ENCODE measurements at places on chromosomes 3 and 15. TPM values are rescaled to one million over a fixed set of nuclear protein-coding genes. Genes with fewer than 3 reads are reported as not detected.

DNA sequence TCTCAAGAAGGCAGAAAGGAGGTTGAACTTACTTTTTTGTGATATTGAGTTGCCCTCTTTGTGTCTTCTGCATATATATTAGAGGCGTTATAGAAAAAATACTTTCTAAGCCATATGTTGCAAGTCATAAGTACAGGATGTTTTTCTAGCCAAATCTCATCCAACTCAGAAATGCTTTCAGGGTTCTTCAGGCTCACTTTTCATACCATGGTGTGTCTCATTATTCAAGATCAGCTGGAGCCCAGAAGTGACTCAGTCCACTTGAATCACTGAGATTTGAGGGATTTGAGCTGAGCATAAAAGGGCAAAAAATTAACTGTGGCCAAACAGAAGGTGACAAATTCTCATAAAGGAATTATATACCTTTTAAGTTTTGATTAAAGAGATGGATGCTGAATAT is 157.3 kb downstream of the WNT5A start:
- DNase-seq = no peak

- no peak for DNase-seq
Measured at GRCh38 chr3:182308328-182308727, 485.0 kb upstream of the ATP11B start.

GRCh38 chr15:44647637-44648036 is 15.8 kb downstream of the SPG11 start:
- no peak for DNase-seq

The SEC22C gene
- total RNA-seq = 30.9 TPM

DNA sequence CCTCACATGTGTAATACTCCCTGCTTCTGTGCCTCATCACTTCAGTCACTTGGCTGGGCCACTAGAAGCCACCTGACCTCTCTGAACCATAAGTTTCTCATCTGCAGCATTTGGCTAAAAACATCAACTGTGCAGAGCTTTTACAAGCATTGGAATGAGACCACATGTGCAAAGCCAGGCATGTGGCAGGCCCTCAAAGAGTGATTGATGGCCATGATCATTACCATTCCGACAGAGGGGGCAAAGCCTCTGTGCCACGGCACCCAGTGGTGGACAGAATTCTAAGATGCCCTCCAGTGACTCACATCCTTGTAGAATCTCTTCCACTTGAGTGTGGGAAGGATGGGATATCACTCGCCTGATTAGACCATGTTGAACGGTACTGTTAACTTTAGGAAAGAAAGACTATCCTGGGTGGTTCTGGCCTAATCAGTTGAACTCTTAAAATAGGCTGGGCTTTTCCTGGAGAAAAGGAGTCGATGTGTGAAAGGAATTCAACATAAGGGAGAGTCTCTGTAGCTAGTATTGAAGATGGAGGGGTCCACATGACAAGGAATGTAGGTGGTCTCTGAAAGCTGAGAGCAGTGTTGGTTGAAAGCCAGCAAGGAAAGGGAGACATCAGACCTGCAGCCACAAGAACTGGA is 13.5 kb downstream of the CDCP1 start:
- no peak for DNase-seq

DNA sequence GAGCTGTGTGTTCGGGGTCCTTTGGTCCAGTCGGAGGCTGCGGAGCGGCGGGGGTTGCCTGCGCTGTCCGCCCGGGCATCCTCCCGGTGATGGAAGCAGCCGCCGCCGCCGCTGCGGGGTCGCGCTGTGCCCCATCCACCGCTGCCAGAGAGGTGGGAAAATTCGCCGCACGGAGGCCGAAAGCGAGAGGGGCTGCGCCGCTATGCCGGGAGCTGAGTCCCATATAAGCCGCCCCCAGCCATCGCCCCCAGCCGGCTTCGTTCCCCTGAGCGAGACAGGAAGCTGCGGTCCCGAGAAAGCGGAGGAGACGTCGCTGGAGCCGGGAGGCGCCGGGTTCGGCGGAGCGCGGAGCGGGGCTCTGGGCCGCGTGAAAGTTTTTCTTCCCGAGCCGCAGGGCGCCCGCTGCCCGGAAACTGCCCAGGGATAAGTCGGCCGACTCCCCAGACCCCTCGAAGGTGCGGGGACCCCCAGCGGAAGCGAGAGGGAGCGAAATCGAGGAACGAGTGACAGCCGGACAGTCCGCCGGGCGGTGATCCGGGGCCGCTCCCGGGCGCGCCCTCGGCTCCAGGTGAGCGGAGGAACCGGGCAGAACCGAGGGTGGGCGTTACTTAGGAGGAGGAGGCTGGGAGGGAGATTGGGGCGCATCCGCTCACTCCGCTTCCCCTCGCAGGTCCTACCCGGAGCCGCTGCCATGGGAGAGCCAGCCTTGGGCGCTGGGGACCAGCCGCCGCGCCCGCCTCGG is 574 bp downstream of the CHST2 start:
- DNase-seq = peak; percentile 10

DNA sequence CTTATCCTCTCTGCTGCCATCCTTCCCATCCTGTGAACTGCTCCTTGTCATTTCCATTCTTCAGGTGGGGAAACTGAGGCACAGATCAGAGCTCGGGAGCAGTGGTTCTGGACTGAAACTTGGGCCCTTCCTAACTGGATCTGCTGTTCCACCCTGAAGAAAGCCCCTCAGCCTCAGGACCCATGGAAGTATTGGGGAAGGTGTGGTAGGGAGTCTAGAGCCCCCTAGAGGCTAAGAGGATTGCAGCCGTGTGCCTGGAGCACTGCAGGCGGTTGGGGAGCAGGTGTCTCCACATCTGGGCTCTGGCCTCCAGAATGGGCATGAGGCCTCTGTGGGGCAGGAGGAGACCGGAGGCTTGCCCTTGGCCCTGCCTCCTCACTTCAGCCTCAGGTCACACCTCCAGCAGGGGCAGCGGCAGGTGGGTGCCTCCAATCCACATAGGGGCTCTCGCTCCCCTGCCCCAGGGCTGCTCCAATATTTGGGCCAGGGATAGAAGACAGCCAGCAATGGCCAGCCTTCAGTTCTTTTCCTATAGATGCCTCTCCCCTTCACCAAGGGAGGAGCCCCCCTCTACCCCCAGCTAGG is 28.1 kb downstream of the DNAJB8 start:
- DNase-seq = no peak

DNA sequence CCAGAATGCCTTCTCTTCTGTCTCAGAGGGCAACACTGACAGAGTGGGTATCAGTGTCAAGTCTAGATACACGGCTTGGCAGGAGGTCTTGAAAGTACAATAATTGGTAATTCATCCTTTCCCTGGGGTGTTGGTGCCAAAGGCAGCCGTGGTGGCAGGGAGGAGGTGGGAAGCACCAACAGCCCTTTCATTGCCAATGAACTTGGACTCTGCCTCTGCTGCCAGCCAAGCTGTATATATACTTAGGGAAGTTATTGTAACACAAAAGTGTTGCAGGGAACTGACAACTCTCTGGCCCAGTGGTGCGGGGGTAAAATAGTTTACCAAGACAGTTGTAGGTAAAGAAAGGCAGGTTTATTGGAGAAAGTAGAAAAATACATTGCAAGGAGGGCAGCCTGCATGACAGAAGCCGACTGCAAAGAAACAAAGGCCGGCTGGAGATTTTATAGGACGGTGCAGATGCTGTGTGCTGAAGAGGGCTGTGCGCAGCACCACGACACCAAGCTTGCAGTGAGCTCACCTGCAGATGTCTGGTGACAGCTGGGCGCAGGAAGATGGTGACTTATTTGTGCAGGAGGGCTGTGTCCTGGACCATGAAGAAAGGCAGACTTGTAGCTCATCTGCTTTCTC is 4.0 kb upstream of the FAM3D start:
- DNase-seq = no peak

DNA sequence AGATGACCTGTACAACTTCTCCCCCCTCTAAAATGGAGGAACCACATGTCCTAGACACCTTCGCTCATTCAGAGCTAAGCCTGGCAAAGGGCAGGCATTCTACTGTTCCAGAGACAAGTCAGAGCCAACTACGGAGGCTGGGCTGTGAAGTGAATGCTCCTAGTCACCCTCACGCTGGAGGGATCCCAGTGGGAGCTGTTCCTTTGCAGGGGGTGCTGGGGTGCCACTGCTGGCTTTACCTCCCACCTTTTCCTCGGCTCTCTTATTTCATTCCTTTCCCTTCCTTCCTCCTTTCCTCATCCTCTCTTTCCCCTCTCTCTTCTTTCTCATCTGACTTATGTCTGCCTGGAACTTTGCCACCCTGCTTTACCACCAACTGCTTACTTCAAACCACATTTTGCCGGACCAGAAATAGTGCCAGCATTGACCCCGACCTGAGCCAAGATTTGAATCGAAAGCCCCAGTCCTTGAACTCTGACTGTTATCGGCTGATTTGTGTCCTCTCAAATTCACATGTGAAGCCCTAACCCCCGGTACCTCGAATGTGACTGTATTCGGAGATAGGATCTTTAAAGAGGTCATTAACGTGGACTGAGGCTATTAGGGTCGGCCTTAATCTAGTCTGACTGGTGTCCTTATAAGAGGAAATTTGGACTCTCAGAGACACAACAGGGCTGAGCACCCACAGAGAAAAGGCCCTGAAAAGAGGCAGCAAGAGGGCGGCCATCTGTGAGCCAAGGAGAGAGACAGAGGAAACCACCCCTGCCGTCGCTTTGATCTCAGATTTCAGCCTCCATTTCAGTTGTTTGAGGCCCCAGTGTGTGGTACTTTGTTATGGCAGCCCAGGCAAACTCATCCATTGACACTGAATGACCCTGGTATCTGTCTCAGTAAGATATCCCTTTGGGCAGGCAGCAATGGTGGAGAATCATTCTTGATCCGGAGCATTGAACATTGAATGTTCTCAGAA is 31.3 kb upstream of the TBC1D21 start:
- peak; percentile 19 for DNase-seq

DNA sequence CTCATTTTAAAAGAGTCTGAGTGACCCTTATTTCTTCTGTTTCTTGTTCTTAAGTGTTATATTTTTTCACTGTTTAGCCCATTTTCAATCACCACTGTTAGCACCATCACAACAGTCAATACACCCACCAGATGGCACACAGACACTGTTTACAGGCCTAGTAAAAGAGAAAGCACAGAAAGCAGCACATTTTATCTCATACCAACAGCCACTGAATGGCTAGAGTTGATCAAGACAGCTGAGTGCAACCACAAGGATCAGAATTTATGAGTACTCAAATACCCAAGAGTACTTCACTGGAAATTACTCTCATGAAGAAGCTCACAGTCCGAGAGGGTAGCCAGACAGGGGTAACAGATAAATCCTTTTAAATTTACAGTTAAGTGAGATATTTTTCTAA is 127.0 kb downstream of the TFDP2 start:
- peak; percentile 42 for DNase-seq

DNA sequence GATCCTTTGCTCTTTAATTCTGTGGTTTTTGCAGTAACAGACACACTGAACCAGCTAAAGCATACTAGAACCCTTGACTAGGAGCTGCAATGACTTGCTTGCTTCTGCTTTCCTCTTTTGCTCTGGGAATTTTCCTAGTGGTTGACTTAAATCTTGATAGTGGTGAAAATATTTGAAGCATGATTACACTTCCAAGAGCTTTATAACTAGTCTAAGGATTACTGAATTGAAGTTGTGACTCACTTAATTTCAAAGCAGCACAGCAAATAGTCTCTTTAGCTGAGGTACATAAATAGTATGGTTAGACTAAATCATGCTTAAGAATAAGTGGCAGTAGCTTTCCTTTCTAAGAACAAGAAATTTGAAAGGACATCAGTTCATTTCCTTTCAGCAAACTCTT is 513.5 kb upstream of the GBE1 start:
- DNase-seq = no peak

The GP9 gene
- total RNA-seq = not detected

GRCh38 chr3:32975891-32976595 is 24.6 kb downstream of the CCR4 start:
- no peak for DNase-seq

DNA sequence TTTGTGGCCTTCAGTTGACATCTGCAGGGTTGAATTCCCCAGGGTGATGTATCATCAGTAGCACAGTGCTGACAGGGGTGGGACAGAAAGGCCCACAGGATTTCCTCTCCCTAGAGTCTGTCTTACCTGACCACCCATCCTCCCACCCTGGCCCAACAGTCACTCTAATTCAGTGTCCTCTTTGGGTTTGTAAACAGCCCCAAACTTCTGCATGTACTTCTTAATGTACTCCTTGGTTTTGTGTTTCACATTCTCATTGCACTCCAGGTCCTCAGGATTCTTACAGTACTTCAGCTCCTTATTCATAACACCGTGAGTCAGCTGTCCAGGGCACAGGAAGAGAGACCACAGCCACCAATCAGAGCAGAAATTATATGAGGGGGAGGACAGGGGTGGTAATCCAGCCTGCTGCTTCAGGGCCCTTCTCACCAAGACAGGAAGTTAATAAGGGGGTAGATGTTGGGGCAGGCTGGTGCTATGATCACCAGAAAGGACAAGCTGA is 37.5 kb downstream of the NBEAL2 start:
- no peak for DNase-seq

- DNase-seq = no peak
Measured at GRCh38 chr3:194221336-194221735, 85.4 kb downstream of the HES1 start.
